T-helper 17 cell (primary cell): ENCODE measurements at places on chromosomes 1 and 21. TPM values are rescaled to one million over a fixed set of nuclear protein-coding genes. Genes with fewer than 3 reads are reported as not detected.

DNA sequence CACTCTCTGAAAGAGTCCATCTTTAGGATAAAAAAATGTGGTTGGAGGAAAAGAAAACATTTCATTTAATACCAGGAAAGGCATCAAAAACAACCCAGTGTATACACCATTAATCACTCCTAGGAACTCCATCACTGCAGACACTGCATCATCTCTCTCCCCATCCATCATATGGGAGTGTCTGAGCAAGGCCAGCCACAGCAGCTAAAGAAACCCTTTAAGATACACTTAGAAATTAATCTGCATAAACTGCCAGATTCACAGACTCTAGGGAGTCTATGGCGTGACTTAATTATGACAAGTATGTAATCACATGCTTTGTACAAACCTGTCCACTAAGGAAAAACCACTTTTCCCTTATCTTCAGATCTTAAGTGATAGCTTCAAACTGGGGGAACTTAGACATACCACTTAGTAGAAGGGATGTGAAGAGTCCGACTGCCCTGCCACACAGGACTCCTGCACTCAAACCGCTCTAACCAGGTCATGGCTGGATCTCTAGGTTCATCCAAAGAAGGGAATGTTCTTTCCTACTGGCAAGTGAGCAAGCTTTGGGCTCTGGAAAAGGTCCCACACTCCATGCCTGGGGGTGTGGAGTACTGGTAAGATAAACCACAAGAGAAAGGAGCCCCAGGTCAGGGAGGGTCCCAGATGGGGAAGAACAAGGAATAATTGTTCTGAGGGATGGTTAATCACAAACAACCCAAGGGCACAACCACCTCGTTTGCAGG lies 61.0 kb upstream of the C8B start:
- DNase-seq = no peak

- DNase-seq = no peak
Observed at GRCh38 chr21:25373126-25374082, 233.9 kb downstream of the MRPL39 start.

DNA sequence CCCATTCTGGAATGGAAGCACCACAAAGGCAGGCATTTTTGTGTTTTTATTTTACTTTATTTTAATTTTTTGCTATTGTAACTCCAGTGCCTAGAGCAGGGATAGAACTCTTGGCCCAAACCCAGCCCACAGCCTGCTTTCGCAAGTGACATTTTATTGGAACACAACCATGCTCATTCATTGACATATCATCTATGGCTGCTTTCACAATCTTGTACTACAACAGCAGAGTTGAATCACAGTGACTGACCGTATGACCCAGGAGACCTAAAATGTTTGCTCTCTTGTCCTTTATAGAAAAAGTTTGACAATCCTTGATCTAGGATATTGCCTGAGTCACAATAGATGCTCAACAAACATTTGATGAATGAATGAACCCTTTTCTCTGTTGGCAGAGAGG lies 83.9 kb upstream of the ATP1A1 start:
- no peak for DNase-seq

Gene PROK1
- not detected for total RNA-seq

GRCh38 chr1:7401814-7402547 lies 369.1 kb upstream of the VAMP3 start:
- DNase-seq = no peak

- DNase-seq = no peak
Observed at GRCh38 chr1:47870946-47871676, 126.1 kb downstream of the TRABD2B start.

DNA sequence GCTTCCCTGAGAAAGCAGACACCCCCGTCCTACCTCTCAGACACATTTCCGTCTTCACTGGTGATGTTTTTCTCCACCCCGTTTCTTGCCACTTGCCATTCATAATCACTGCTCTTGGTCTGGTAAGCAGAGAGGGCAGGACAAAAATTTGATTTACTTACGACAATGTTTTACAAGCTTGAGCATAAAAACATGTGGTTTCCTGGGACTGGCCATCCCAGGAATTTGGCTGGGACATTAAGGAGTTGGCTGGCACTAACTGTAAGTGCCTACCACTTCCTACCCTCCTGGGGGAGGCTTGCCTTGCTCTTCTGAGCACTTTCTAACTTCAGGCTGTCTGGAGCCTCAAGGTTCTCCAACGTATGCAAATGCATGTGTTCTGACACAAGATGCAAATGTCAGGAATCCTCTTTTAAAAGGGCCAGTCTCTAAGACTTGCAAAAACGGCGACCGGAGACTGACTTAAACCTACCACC lies 24.2 kb downstream of the ZBTB18 start:
- DNase-seq = no peak

DNA sequence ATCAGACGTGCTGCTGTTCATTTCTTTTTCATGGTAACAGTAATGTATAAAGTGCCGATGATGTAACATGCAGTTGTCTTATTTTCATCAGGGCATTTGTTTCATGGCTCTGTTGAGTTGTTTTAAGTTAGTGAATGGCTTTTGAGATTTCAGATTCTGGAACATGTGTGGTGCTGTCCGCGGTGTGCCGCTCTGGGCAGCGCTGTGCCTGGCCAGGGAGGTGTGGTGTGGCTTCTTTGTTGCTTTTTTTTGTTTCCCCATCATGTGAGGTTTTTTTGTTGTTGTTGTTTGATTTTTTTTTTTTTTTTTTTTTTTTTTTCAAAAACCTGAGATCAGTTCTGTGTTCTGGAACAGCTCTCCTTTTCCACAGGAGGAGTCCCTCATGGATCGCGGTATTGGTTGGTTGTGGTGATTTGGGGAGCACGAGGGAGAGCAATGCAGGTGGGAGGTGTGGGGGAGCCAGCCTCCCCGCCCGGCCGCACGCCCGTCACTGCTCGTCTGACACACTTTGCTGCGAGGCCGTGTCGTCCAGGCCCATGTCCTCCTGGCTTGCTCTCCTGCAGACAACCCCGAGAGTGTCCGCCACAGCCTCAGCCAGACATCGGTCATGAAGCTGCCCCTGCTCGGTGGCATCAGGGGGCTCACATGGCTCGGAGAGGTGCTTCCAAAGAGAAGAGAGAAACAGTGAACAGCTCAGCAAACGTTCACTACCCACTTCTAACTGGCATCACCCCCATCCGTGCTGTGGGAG lies 33.6 kb downstream of the NTPCR start:
- no peak for DNase-seq

Gene HCN3
- total RNA-seq = 1.5 TPM

- no peak for DNase-seq
Observed at GRCh38 chr1:223175633-223176032, 32.6 kb upstream of the TLR5 start.

GRCh38 chr21:43731891-43732711 lies 13.2 kb downstream of the PDXK start:
- DNase-seq = no peak

DNA sequence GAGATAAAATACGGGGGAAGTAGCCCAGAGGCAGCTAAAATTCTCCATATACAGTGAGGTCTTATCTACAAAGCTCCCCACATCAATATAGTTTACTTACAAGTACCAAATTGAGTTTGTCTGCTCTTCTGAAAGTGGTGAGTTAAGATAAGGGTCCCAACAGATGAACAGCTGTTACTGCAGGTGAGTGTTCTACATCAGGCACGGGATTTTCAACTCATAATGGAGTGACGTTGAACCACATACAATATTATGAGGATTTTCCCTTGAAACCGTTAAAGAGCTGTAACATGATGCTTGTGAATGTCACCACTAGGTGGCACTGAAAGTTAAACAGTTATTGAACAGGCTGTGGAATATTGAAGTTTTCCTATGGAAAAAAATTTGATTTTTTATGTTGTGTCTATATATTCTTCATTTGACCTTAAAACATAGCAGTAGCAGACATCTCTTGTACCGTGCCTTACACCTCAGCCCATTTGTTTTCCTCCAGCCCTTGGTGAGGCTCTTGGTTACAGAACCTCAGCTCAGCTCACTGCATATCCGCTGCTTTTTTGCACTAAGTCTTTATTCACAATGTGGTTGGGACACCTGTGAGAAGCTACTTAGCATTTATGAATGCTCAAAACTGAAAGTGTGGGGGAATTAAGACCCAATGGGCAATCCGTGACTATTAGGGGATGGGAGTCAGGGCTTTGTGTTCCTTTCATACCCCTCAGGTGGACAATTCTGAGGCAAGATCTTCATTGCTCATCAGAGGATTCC lies 23.2 kb downstream of the CD1D start:
- DNase-seq = no peak

DNA sequence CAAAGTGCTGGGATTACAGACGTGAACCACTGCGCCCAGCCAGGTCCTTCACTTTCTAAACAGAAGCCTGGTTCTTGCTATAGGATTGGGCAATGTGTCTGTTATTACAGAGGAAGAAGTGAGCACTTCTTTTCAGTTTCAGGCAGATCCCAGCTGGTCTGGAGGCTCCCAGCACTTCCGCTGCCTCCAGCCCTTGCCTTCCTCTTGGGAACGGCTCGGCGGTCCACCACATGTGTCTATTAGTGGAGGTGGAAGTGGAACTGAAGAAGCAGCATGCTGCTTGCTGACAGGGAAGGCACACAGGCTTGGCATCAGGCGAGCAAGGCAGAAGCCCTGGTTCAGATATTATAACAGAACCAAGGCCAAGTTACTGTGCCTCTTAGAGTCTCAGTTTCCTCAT lies 17.0 kb downstream of the MKNK1 start:
- no peak for DNase-seq

Gene CD1B
- not detected for total RNA-seq

DNA sequence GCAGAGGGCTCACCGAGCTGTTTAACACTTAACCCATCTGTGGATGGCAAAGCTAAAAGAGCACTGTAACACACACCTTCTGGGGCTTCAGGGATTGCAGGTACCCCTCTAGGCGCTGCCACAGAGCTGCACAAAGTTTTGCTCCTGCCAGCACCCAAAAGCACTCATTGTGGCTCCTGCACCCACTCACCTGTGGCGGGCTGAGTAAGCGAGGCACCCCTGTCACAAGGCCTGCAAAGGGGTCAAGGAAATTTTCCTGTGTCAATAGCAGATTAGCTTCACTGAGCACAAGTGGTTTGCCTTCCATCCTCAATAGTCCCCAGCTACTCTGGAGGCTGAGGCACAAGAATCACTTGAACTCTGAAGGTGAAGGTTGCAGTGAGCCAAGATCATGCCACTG lies 29.5 kb upstream of the KCNK1 start:
- DNase-seq = no peak

GRCh38 chr1:204623894-204624361 lies 61.6 kb downstream of the LRRN2 start:
- no peak for DNase-seq

- DNase-seq = no peak
Observed at GRCh38 chr1:177172866-177173265, 2.1 kb downstream of the BRINP2 start.

GRCh38 chr1:147444381-147444780 lies 96.9 kb upstream of the BCL9 start:
- no peak for DNase-seq
